Renal cortex interstitium (tissue), 15 donors: ENCODE measurements at places on chromosomes 16 and 17. TPM values are rescaled to one million over a fixed set of nuclear protein-coding genes. Genes with fewer than 3 reads are reported as not detected.

GRCh38 chr16:2692948-2693651 lies 10.8 kb downstream of the KCTD5 start:
- DNase-seq = peak; percentile 23

DNA sequence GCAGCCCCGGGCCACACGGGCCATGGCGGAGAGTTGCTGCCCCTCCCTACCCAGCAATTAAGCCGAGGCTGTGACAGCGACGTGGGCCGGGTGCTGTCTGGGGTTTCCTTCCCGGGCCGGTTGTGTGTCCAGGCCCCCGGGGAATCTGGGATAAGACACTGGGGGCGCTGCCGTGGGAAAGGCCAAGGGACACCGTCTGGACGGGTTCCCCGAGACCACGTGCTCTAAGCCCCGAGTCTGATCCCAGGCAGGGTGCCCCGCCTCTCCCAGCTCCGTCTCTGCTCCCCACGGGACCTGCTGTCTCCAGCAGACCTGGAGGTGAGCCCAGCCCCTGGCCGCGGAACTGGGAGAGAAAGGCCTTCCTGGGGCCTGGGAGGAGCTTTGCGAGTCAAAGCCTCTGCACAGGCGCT lies 92.2 kb downstream of the IRX3 start:
- DNase-seq = no peak

DNA sequence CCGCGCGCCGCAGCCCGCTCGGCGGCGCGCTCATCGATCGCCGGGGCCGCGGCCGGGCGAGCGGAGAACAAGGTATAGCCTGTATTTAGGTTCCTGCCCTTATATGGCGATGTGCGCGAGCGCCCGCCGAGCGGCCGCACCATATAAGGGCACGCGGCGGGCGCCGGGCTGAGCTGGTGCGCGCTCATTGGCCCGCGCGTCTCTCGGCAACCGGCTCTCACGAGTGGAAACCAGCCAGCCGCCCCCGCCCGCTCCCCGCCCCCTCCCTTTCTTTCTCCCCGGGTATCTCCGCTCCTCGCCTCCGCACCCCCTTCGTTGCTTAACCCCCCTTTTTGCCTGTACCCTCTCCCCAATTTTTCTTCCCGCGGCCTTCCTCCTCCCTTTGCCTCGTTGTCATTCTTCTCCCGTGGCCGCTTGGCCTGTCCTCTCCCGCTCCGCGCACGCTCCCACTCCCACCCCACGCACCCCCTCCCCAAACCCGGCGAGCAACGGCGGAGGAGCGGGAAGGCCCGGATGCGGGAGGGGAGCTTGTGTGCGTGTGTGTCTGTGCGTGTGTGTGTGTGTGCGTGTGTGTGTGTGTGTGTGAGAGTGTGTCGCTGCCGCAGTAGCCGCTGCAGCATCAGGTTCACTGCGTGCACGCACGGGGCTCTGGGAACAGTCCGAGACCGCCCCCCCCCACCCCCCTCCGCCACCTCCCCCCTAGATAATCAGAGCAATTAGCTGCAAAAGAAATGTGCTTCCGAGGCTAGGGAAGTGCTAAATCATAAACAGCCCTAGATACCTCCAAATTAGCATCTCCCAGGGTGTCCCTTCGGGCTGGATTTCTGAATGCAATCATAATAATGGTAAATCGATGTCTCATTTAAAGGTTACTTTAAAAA lies 13.5 kb upstream of the CBX8 start:
- no peak for DNase-seq

- no peak for DNase-seq
These were observed 42.0 kb downstream of the RPA1 start for GRCh38 chr17:1871756-1872155.

GRCh38 chr17:42276609-42277341 lies 584 bp upstream of the STAT5B start:
- DNase-seq = no peak

GRCh38 chr17:73874008-73874720 lies 229.9 kb upstream of the SDK2 start:
- DNase-seq = no peak

GRCh38 chr17:78890498-78890897 lies 12.5 kb downstream of the CEP295NL start:
- DNase-seq = no peak

DNA sequence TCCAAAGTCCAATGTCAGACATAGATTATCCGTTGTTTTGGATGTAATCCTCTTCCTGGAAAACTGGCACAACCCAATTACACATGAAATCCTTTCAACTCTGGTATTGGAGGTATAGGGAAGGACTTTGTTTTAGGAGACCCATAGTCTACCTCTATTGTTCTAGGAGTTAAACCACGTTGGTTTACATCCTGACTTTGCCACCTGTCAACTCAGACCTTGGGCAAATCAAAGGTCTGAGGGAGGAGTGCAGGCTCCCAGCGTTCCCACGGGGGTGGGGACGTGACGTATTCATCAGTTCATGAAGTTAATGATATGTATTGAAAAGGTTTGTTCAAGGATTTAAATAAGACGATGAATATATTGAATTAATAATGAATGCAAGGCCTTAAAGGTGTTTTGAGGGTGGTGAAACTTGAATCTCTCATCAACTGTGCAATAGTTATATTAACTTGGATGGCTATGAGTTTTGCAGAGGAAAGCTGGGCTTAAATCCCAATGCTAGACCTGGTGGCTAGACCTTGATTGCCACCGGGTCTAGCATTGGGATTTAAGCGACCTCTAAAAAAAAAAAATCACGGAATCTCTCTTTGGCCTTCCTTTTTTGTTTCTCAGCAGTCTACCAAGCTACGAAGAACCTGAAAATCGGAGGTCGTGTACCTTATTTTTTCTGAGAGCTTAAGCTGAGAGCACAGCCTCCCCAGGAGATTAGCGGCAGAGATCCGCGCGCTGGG lies 744 bp upstream of the NF1 start:
- no peak for DNase-seq

- DNase-seq = peak; percentile 32
These were observed 142.9 kb upstream of the MYOCD start for GRCh38 chr17:12522743-12523183.

DNA sequence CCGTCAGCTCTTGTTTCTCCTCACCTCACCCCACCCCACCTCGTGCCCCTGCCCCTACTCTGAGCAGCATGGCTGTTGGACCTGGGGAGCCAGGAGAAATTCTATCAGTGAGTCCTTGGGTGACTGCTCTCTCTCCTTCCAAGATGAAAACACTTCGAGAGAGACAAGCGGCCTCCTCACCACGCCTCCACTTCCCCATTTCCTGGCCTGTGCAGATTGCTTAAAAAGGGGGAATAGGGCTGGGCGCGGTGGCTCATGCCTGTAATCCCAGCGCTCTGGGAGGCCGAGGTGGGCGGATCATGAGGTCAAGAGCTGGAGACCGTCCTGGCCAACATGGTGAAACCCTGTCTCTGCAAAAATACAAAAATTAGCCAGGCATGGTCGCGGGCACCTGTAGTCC lies 9.5 kb downstream of the DLX4 start:
- no peak for DNase-seq

DNA sequence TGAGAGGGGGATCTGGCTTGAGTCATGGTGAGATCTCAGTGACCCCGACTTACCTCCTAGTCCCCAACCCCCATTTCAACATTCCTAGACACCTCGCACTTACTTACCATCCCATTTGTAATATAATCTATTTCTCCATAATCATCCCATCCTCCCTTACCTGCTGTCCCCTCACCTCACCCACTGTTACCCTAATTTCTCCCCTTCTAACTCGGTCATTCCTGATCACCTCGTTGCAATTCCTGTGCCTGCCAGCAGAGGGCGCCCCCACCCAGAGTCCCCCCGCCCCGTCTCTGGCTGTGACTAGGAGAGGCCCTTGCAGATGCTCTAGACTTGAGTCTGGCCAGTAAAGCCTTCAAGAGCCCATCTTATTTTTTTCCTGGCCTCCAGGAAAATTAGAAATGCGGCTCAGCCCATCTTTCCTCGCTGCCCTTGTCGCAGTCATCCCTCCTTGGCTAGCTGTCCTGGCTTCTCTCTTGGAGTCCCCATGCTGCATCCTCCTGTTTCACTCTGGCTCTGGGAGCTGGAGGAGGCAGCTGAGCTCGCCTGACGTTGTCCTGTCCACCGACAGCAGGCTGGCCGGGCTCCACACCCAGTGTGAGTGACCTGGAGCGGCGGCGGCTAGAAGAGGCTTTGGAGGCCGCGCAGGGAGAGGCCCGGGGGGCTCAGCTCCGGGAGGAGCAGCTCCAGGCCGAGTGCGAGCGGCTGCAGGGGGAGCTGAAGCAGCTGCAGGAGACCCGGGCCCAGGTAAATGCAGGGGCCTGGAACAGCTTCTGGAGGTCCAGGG lies 5.0 kb downstream of the TBKBP1 start:
- DNase-seq = no peak

DNA sequence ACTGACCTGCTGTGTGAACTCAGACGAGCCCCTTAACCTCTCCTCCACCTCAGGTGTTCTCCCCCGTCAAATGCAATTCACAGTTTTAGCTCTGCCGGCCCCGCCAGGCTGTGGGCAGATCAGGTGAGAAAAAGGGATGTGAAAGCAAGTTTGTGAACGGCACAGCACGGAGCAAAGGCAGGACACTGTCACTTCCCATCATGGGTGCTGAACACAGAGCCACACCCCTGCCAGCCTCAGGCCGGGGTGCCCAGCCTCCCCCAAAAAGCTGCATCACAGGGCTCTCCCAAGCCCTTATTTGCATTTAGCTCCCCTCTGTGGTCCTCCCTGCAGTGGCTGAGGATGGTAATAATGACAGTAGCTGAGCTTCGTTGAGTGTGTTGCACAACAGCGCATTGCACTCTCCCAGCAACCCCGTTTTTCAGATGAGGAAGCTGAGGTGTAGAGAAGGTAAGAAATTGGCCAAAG lies 88.8 kb upstream of the TNRC6C start:
- DNase-seq = no peak

DNA sequence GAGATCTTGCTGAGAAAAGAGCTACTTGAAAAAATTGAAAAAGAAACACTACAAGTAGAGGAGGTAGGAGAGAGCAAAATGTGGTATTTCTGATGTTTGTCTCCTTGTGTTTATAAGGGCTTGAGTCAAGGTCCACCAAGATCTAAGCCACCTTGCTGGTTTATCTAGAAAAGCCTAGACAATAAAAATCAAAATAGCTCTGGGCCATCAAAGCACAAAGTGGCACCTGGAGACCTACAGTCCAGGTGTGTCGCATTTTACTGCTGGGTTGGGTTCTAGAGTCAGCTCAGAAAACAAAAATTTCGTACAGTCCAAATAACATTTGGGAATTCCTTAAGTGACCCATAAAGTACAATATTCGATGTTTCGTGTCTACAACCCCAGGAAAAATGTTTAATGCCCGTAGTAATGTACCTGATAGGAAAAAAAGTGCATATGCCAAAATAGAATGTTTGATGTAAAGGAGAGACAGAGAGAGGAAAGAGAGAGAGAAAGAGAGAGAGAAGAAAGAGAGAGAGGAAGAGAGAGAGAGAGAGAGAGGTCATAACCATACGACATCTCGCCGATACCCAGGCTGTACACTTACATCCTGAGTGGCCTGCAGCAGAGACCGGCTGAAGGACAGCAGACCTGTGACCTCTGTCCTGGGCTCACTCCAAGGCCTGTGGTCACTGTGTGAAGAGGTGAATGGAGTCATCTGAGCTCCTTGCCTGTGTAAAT lies 27.1 kb downstream of the PRSS54 start:
- DNase-seq = no peak

GRCh38 chr16:67001726-67002125 lies 13.3 kb downstream of the CES4A start:
- no peak for DNase-seq

DNA sequence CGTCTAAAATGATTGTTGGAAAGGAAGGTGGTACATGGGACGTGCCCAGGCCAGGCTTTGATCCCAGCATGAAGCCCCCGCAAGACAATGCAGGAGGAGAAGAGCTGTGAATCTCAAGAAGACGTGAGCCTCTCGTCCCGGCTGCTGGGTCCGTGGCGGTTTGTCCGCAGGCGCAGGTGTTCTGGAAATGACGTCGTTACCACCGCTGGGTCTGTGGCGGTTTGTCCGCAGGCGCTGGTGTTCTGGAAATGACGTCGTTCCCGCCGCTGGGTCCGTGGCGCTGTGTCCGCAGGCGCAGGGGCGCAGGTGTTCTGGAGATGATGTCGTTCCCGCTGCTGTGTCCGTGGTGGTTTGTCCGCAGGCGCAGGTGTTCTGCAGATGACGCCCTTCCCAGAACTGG lies 14.1 kb downstream of the SPG7 start:
- DNase-seq = no peak

DNA sequence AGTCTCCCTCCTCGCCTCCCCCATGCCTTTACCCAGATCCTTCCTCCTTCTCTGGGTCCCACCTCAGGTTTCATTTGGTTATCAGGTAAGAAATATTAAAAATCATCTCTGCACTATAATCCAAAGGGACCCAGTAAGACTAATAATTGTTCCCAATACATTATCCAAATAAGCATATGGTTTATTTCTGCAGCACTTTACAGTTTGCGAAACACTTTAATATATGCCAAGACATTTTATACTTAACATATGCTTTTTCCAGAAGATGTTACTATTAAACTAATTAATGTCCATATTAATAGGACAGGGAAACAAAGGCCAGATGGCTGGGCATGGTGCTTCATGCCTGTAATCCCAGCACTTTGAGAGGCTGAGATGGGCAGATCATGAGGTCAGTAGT lies 33.3 kb downstream of the CD300LF start:
- no peak for DNase-seq

DNA sequence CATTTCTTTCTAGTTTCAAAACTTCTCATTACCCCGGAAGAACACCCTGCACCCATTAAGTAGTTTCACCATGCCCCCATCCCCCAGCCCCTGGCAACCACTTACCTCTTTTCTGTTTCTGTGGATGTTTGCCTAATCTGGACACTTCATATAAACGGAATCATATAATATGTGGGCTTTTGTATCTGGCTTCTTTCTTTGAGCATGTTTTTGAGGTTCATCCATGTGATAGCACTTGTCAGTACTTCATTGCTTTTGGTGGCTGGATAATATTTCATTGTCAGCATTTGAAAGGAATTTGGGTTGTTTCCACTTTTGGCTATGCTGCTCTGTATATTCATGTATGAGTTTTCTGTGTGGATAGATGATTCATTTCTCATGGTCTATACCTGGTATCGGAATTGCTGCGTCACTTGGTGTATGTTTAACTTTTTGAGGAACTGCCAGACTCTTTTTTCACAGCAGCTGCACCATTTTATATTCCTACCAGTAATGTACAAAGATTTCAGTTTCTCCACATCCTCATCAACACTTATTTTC lies 30.0 kb upstream of the SLC5A10 start:
- DNase-seq = no peak

- no peak for DNase-seq
These were observed 6.4 kb downstream of the PPY start for GRCh38 chr17:43935926-43936261.

- DNase-seq = peak; percentile 62
These were observed 133.1 kb downstream of the ANKRD11 start for GRCh38 chr16:89357055-89357816.

KRT40 gene
- not detected for polyA plus RNA-seq

KRT32 gene
- polyA plus RNA-seq = not detected

C16orf89 gene
- polyA plus RNA-seq = 9.3 TPM

HSPB9 gene
- 0.12 TPM for polyA plus RNA-seq

KRTAP9-2 gene
- not detected for polyA plus RNA-seq

KRTAP2-3 gene
- polyA plus RNA-seq = not detected

SLC2A4 gene
- polyA plus RNA-seq = 2.7 TPM

NHLRC4 gene
- polyA plus RNA-seq = 8.9 TPM

TACO1 gene
- polyA plus RNA-seq = 29.9 TPM

NTN3 gene
- 4.4 TPM for polyA plus RNA-seq

BAHCC1 gene
- polyA plus RNA-seq = 29.3 TPM

CHMP1A gene
- polyA plus RNA-seq = 83.1 TPM

PYY gene
- 0.73 TPM for polyA plus RNA-seq

IL17C gene
- polyA plus RNA-seq = not detected

ITGA2B gene
- 7.7 TPM for polyA plus RNA-seq

HEXD gene
- polyA plus RNA-seq = 38.3 TPM
